Esophagus muscularis mucosa (tissue), 4 donors: ENCODE measurements at places on chromosomes 6 and 20. TPM values are rescaled to one million over a fixed set of nuclear protein-coding genes. Genes with fewer than 3 reads are reported as not detected.

DNA sequence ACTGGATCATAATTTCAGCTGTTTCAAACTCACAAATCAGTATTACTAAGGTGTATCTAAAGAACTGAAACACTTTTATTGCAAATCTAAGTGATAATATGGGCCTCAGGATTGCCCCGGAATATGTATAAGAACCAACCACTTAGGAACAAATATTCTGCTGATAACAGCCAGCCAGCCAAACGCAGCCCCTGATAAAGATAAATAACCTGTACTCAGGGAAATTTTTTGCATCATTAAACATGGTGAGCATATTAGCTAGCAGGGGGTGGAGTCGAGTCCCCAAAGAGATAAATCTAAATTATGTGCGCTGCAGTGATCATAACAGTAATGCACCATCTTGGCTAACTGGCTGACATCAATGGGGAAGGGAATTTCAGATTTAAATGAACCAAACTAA, 410.2 kb upstream of the MAP3K7 start:
- H3K27ac ChIP-seq: no peak overlapping the region
- H3K27me3 ChIP-seq: no peaks in the 10 kb centered on the region
- no peaks in the 10 kb centered on the region for H3K36me3 ChIP-seq

- H3K27ac ChIP-seq: peak overlapping the region; percentile 86
- H3K4me3 ChIP-seq: peak overlapping the region; percentile 88
- no peaks in the 10 kb centered on the region for H3K36me3 ChIP-seq
- no peaks in the 10 kb centered on the region for H3K27me3 ChIP-seq
Observed at GRCh38 chr6:83431545-83432155, 799 bp upstream of the ME1 start.

GRCh38 chr20:31236953-31237352, 20.5 kb upstream of the DEFB115 start:
- no peak overlapping the region for H3K27ac ChIP-seq
- no peaks in the 10 kb centered on the region for H3K27me3 ChIP-seq
- H3K4me3 ChIP-seq: no peak overlapping the region
- no peaks in the 10 kb centered on the region for H3K4me1 ChIP-seq

DNA sequence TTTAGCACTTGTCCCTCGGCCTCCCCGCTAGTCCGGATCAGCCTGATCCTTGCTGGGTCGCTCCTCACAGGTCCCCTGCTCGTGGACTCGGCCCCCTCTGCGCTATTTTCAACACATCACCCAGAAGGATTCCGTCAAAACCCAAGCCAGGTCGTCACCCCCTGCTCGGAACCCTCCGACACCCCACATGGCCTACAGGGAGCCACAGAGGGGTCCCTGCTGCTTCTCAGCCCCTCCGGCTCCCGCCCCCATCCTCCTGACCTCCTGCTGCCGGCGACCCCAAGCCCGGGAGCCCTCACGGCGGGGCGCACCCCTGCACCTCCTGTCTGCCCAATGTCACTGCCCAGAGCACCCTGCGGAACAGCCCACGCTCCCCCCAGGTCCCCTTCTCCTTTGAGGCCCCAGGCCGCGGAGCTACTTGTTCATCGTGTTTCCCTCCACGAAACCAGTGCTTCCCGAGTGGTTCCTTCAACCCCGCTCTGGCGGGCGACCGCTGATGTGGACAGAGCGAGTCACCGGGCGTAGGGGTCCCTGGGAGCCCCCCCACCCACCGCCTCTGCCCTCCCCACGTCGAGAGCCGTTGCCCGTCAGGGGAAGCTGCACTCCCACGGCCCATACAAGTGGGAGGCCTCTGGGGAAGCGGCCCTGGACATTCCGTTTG, 638 bp upstream of the MYL9 start:
- H3K36me3 ChIP-seq: peaks cover 11% of the 10 kb centered on the region
- H3K4me1 ChIP-seq: peaks cover 79% of the 10 kb centered on the region
- H3K4me3 ChIP-seq: peak overlapping the region; percentile 73

- no peaks in the 10 kb centered on the region for H3K27me3 ChIP-seq
- H3K4me1 ChIP-seq: no peaks in the 10 kb centered on the region
- no peak overlapping the region for H3K27ac ChIP-seq
Observed at GRCh38 chr6:47106721-47107197, 64.6 kb upstream of the ADGRF1 start.

DNA sequence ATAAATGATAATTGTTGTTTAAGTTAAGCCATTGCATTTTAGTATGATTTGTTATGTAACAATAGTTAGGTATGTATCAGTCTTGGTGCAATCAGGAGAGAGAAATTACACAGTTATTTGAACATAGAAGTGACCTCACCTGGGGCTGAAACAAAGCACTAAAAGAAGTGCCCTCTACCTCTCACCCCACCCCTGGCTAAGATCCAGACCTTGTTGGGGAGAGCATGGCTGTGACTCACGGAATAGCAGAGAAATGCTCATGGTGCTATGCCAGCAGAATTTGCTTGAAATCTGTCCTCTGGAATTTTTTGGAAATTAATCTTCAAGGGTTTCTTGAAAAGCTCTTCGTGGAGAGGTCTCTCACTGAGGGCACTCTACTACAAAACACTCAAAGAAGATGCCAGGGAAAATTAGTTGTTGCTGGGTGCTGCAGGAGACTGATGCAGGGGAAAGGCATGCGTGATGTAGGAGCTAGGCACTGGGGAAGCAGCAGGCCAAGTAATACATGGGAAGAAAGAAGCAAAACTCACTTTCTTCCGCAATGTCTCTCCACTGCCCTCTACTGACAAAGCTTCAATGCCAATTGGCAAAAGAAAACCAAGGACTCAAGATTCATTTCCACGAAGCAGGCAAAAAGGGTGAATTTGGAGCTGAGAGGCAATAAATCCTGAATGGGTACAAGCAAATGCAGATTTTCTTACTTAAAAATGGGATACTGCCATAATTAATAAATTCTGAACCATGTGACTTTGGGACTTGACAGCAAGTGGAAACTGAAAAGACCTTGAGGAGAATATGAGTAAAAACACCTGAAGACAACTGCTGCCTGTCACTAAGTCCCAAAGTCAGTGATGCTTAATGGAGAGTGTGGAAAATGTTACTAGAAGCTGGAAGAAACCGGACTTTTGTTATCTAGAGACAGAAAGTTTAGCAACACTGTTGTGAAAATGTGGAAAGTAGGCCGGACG, 136.3 kb upstream of the ZNF184 start:
- H3K4me3 ChIP-seq: no peak overlapping the region
- no peak overlapping the region for H3K27ac ChIP-seq
- no peak for DNase-seq
- no peaks in the 10 kb centered on the region for H3K36me3 ChIP-seq

DNA sequence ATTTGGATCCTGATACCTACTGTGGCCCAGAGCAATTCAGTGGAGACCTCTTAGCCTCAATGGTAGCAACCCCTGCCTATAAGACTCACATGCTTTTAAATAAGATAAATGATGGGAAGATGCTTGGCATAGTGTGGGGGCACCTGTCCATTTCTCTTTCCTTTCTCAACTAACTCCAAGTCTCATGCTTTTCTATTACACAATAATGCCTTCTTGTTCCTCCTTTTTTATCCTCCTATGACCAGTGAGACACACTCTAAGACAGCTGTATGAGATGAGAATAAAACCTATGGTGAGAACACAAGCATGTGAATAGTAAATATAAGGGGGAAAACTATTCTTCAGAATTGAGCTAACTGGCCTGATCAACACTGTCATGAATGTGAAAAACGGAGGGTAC, 147.0 kb upstream of the STXBP5 start:
- DNase-seq: no peak
- no peaks in the 10 kb centered on the region for H3K27me3 ChIP-seq
- H3K36me3 ChIP-seq: no peaks in the 10 kb centered on the region
- H3K27ac ChIP-seq: no peak overlapping the region
- H3K4me1 ChIP-seq: no peaks in the 10 kb centered on the region
- no peak overlapping the region for H3K4me3 ChIP-seq

GRCh38 chr6:136251394-136251793, 1.3 kb upstream of the MTFR2 start:
- H3K4me1 ChIP-seq: peaks cover 19% of the 10 kb centered on the region
- DNase-seq: no peak
- no peak overlapping the region for H3K4me3 ChIP-seq
- no peak overlapping the region for H3K27ac ChIP-seq

- H3K27me3 ChIP-seq: no peaks in the 10 kb centered on the region
- peaks cover 5% of the 10 kb centered on the region for H3K4me1 ChIP-seq
- no peak overlapping the region for H3K27ac ChIP-seq
- DNase-seq: no peak
Observed at GRCh38 chr6:47525330-47526057, 47.9 kb downstream of the CD2AP start.

- H3K4me1 ChIP-seq: no peaks in the 10 kb centered on the region
- peak; percentile 88 for DNase-seq
- H3K27ac ChIP-seq: no peak overlapping the region
- no peak overlapping the region for H3K4me3 ChIP-seq
- H3K27me3 ChIP-seq: no peaks in the 10 kb centered on the region
- no peaks in the 10 kb centered on the region for H3K36me3 ChIP-seq
Observed at GRCh38 chr20:2705931-2706645, 13.5 kb downstream of the EBF4 start.

DNA sequence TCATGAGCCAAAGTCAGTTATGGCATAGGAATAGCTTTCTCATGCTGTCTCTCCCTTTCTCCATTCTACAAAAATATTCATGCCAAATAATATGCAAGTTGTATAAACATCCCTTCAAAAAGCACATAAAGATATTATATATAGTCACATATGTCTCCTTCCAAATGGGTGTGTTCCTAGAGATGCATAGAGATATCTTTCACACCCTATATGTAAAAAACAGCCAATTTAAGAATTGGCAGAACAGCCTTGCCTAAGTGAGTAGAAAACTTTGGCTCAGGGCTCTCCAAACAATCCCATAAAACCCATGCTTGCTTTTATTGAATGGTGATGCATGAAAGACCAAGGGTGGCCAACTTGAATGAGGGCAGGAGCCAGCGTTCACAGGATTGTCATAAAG, 274.7 kb upstream of the SUPT3H start:
- no peak for DNase-seq
- H3K36me3 ChIP-seq: no peaks in the 10 kb centered on the region
- no peak overlapping the region for H3K4me3 ChIP-seq
- H3K27me3 ChIP-seq: peaks cover 14% of the 10 kb centered on the region
- H3K27ac ChIP-seq: no peak overlapping the region
- no peaks in the 10 kb centered on the region for H3K4me1 ChIP-seq

DNA sequence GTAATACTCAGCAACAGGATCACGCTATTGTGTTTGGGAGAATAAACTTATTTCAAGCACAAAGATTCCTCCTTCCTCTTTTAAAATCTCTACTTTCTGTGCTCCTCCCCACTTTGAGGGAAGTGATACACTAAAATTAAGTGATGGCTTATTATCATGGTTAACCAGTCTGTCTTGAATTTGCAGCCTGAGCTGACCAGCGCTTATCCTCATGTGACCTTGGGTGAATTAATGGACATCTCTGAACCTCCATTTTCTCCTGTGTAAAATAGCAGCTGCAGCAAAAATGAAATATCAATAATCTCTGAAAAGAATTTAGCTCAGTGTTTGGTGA, 222.6 kb downstream of the BCAS1 start:
- H3K4me3 ChIP-seq: no peak overlapping the region
- H3K27me3 ChIP-seq: no peaks in the 10 kb centered on the region
- H3K36me3 ChIP-seq: no peaks in the 10 kb centered on the region
- H3K4me1 ChIP-seq: no peaks in the 10 kb centered on the region

GRCh38 chr20:35339007-35339406, 46.8 kb upstream of the FAM83C start:
- peaks cover 53% of the 10 kb centered on the region for H3K4me1 ChIP-seq
- H3K27ac ChIP-seq: peak overlapping the region; percentile 16
- H3K4me3 ChIP-seq: no peak overlapping the region
- H3K36me3 ChIP-seq: no peaks in the 10 kb centered on the region

The MMP24OS gene
- 35.9 TPM for total RNA-seq

The GRM4 gene
- not detected for total RNA-seq

The FAXC gene
- total RNA-seq: 41.7 TPM
